NCI-H2029 (cell line): ENCODE measurements at places on chromosomes 5 and 9.

DNA sequence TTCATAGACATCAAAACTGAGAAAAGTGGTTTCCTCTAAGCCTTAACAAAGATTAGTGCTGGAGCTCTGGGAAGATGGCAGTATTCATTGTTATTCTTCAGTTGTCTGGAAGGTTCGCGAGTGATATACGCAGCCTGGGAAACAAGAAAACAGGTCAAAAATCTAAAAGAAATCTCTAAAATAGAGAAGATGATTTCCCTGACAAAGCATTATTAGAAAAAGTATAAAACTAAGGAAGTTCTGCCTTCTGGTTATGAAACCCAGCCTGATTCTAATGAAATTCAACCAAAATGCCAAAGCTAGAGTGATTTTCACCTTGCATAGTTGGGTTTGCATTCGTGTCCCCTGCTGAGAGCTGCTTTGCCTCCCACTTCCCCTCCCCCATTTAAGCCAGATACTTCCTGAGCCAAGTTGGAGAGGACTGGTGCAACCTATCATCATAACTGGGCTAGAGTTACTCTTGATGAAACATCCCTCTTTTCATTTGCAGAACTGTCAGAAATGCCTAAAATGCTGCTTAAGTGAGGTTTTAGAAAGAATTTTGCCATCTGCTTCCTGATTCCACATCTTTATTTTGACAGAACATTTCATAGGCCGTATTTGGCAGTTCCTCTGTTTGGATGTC, 48.4 kb downstream of the NDFIP1 start:
- DNase-seq: no peak

- DNase-seq: no peak
Observed at GRCh38 chr5:174607916-174608315, 116.5 kb upstream of the MSX2 start.

DNA sequence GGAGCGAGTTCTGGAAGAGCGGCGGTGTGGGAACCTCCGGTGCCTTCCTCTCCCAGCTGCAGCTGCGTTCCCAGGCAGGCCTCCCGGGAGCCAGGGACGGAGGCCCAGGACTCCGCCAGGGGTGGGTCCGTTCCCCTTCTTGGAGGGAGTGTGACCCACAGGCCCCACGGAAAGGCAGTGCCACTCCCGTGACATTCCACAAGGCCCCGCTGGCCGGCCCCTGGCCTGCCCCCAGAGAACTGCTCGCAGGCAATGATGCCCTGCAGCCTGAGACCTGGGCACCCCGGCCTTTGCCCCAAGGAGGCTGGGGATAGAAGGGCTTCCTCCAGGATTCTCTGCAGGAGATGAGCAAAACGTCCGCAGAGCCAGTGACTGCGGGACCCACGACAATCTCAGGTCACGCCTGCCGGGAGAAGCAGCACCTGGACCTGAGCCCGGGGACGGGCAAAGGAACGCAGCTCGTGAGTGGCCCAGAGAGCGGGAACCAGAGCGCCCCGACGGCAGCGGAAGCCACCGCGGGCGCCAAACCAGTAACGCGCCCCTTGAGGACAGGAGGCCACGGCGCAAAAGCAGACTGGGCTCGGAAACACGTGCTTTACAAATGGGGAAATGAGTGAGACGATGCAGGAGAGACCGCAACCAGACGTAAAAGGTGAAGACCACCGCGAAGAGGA, 9.3 kb downstream of the OBP2B start:
- DNase-seq: no peak

DNA sequence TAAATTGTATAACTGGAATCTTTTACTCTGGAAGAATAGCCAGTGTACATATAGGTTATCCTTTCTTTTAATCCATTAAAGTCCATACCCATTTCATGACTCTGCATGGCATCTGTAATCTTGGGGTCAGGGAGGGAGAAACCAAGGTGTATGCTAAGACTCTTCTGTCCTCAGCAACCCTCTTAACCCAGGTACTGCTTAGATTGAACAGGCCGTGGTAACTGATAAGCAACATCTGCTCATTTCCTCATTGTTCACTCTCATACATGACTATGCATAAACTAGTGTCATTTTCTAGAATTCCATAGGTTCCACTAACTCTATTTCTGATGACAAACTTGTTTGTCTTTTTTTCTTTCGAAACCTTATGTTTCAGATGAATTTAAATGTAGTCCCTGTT, 69.3 kb upstream of the IFNE start:
- no peak for DNase-seq

DNA sequence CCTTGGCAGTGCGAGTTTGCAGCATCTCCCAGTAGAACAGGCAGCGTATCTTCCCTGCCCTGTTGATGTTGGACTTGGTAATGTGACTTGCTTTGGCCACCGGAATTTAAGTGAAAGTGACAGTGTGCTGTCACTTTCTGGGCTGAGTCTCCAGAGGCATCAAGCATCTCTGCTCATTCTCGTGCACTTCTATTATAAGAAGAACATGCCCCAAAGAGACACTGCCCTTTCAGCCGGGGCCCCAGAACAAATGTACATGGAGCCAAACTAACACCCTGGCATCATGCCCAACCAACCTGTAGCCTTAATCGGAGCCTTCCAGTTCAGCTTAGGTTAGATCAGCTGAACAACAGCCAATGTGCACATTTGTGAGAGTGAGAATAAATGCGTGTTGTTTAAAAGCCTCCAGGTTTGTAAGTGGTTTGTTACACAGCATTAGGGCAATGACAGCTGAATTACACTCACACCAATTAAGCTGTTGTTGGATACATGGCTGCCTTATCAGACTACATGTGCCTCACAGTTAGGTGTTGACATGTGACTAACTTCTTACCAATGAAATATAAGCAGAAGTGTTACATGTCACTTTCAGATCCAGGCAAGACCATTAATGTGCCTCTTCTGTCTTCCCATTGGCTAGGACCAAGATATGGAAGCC, 22.1 kb upstream of the FRMD3 start:
- no peak for DNase-seq

GRCh38 chr5:14739538-14739937, 75.0 kb downstream of the OTULIN start:
- DNase-seq: no peak

GRCh38 chr5:107770051-107770450, 99.3 kb upstream of the EFNA5 start:
- DNase-seq: no peak

DNA sequence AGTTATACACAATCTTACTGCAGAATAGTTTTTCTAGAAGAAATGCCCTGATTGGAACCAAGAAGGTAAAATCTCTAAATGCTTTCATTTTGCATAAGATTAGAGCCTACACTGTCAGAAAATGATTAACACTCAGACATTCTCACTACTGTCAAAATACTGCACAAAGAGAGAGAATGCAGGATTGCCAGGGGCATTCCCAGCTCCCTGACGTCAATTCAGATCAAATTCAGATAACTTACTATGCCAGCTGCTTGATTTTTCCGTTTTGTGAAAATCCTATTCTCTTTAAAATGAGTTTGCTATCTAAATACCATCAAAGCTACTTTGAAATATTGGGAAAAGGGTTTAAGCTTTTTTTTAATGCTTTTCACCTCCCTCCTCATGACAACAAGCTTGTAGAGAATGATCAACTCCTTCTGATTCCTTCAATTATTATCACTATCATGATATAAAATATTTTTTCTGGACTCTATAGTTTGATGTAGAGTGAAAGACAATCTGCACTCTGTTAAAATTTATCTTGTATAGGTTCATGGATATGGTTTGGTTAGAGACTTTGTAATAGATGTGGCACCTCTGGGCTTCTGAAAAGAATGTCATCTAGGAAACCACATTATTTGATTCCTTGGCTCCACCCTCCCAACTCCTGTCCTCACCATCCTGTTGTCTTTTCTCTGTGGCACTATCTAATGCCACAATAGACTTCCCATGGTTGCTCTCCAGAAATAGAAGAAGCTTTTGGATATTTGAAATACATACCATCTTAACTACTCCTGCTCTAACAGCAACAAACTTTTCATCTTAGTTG, 407.7 kb downstream of the PDE4D start:
- no peak for DNase-seq

- no peak for DNase-seq
Observed at GRCh38 chr5:95863383-95863757, 40.8 kb upstream of the GLRX start.

GRCh38 chr5:122019919-122020590, 58.0 kb downstream of the LOX start:
- DNase-seq: no peak

DNA sequence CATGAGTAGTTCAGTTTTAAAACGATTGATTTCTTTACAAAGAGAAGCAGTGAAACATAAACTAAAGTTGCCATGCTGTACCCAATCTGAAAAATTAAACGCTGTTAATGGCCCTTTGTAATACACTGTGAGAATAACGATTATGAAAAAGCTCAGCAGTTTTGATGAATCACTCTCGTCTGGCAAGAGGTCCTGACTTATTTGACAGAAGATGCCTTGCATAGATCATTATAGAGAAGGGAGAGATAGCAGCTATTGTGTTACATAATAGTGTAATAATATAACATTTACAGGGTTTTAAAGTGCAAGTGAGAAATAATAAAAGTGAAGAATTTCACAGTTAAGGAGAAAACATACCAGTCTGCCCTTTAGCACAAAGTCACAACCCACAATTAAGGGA, 361.5 kb upstream of the CDH10 start:
- DNase-seq: no peak

DNA sequence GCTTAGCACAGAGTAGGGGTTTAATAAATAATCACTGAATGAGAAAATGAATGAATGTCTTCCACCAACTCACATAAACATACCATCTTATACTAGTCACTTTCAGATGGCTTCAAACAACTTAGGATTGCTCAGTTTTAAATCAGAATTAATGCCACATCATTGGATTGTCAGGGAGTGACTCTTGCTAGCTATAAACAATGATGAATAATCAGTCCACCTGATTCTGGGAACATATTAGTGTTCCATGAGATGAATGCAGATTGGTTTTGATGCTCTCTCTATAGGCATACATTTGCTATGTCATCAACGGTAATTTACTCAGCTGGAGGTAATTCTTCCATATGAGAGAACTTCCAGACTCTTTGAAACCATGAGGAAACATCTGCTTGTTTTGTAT, 97.4 kb downstream of the CDH9 start:
- DNase-seq: no peak

DNA sequence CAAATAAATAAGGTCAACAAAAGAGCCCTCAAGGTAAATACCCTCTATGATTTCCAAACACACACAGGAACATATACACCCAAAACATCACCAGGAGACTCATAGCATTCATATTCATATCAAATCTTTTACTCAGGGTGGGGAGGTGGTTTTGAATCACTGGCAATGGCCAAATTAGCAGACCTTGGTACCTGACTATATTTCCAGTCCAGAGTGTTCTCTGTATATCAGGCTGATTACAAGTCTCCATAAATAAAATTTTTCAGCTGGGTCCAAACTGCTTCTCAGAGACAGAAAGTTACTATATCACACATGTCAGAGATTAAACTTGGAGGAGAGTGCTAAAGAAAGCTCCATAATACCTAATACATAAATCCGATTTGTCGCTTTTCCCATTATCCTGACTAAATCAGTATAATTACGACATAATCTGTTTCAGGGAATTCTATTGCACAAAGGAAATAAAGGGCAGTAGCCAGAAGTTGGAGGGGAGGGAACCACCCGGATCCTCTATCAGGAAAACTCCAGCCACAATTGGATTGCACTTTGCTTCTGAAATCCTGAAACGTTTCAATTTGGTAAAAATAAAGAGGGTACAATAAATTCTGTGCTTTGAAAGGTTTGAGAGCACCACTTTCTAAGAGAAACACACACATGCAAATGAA, 7.0 kb upstream of the GOLGA1 start:
- DNase-seq: no peak

GRCh38 chr5:131229623-131230022, 34.2 kb upstream of the CDC42SE2 start:
- no peak for DNase-seq

- no peak for DNase-seq
Observed at GRCh38 chr9:134438195-134438788, 112.0 kb downstream of the RXRA start.

DNA sequence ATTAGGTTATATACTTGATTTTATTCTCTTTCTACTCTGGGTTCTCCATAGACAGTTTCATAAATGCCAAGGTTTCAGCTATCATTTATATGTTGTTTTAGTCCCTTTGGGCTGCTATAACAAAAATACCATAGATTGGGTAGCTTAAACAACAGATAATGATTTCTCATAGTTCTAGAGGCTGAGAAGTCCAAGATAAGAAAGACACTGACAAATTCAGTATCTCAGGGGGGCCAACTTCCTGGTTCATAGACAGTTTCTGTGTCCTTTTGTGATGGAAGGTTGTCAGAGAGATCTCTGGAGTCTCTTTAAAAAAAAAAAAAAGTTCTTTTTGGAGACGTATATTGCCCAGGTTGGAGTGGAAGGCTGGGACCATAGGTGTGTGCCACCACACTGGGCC, 113.3 kb downstream of the SCAMP1 start:
- DNase-seq: no peak

DNA sequence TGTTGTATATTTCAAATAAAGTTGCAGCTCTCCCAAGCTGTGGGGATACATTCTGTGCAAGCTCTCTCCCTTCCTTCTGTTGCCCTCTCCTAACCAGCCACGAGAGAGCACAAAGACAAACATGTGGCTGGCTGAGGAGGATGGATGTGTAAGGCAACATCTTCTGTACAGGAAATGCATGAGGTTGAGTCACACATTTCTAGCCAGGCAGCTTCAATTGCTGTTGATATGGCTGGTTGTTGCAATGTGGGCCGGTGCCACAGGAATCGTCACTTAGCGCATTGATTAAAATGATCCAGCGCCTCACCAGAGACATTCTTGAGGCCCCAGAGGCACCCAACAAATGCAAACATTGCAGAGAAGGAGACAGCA, 207.1 kb downstream of the ICE1 start:
- DNase-seq: no peak

GRCh38 chr5:133032852-133033742, 6.7 kb upstream of the ZCCHC10 start:
- DNase-seq: no peak

DNA sequence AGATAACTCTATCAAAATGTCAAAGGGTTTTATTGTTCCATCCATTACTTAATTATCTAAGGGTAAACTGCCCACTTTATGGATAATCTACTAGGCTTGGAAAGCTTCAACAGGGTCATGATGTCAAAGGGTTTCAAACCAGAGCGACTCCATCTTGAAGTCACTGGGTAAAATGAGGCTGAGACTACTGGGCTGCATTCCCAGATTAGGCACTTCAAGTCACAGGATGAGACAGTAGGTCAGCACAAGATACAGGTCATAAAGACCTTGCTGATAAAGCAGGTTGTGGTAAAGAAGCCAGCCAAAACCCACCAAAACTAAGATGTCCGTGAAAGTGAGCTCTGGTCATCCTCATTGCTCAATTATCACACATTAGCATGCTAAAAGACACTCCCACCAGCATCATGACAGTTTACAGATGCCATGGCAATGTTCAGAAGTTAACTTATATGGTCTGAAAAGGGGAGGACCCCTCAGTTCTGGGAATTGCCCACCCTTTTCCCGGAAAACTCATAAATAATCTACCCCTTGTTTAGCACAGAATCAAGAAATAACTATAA, 138.6 kb downstream of the GNAQ start:
- DNase-seq: no peak

GRCh38 chr5:100900142-100900795, 2.8 kb downstream of the ST8SIA4 start:
- DNase-seq: no peak
